ENCODE measurements at places on chromosomes 4 and X.

DNA sequence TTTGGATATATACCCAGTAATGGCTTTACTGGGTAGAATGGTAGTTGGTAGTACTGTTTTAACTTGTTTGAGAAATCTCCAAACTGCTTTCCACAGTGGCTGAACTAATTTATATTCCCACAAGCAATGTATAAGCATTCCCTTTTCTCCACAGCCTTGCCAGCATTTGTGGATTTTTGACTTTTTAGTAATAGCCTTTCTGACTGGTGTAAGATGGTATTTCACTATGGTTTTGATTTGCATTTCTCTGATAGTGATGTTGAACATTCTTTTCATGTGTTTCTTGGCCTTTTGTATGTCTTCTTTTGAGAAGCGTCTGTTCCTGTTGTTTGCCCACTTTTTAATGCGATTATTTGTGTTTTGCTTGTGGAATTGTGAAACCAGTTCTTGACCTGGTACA, 290.5 kb downstream of the BMPR1B start:
- DNase-seq: no peak

DNA sequence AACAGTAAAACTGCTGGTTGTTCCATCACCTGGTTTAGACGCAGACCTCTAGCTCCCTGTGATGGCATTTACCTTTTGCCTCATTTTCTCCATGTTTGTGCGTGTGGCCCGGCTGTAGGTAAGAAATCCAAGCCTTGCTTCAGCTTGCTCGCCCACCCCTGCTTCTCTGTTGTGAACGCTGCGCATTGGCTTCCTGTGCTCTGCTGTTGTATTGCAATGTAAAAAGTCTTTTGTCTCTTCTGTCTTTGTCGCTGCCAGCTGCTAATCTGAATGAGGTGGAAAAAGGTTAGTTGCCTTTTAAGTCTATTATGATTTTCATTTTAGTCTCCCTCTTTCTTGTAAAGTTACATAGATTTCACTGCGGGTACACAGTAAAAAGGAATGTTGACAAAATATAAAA, 127.3 kb upstream of the PACRGL start:
- DNase-seq: no peak

DNA sequence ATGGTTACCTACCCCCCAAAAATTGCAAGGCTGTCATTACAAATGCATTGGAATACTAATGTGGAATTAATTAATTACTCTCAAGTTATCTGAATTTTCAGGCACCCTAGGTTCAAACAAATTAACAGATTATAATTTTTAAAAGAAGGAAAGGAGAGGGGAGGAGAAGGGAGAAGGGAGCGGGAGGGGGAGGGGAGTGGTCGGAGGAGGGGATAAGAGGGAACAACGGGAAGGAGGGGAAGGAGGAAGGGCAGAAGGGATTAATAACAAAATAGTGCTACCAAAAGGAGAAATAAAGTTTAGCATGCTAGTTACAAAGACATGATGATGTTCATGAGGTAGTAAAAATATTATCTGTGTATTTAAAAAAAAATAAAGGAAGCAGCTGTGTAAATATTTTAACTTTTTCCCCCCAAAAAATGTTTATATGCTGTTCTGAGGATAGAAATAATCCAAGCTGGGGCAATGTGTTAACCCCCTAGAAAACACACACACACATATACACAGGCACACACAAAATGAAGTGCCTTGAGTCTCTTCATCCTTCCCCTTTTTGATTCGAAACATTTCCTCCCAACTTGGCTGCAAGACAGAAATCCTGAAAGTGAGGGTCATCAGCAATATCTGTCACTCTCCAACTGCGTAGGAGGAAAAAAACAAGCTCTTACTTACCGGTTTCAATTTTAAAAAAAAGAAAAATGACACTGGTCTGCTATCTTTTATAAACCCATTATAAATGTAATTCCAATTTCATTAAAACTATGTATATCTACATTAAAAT, 58.8 kb downstream of the PPP3CA start:
- no peak for DNase-seq

- DNase-seq: peak; percentile 5
Measured at GRCh38 chrX:78104447-78105176, 564 bp downstream of the PGK1 start.

- DNase-seq: no peak
Measured at GRCh38 chr4:1958276-1959103, 50.3 kb downstream of the NELFA start.

- no peak for DNase-seq
Measured at GRCh38 chr4:36353998-36354397, 72.6 kb downstream of the DTHD1 start.

GRCh38 chr4:102263024-102263787, 82.1 kb downstream of the SLC39A8 start:
- DNase-seq: no peak

- no peak for DNase-seq
Measured at GRCh38 chrX:26597981-26598380, 382.0 kb downstream of the MAGEB5 start.

- no peak for DNase-seq
Measured at GRCh38 chr4:8280158-8280875, 10.8 kb downstream of the HTRA3 start.
